ENCODE measurements at places on chromosomes 16 and 17. TPM values are rescaled to one million over a fixed set of nuclear protein-coding genes. Genes with fewer than 3 reads are reported as not detected.

The PIPOX gene
- 0.52 TPM for total RNA-seq

The PYDC1 gene
- total RNA-seq: not detected

The KIF19 gene
- total RNA-seq: 0.26 TPM

The BRIP1 gene
- 5.4 TPM for total RNA-seq

The EPX gene
- total RNA-seq: not detected

The BRICD5 gene
- total RNA-seq: 1.2 TPM

The SBK1 gene
- under 0.01 TPM for total RNA-seq

The VAC14 gene
- 35.6 TPM for total RNA-seq

The SMTNL2 gene
- 10.9 TPM for total RNA-seq

The CD300A gene
- total RNA-seq: not detected

The PRRT2 gene
- total RNA-seq: 26.6 TPM

The GPR142 gene
- not detected for total RNA-seq

The CYB561 gene
- total RNA-seq: 3.4 TPM

The FOXJ1 gene
- total RNA-seq: not detected

The TERB1 gene
- not detected for total RNA-seq

The TUBG1 gene
- total RNA-seq: 35.1 TPM

The SPN gene
- not detected for total RNA-seq

The PITPNM3 gene
- total RNA-seq: 1.6 TPM

The SDR42E2 gene
- total RNA-seq: not detected

The CARD14 gene
- total RNA-seq: not detected

The ZPBP2 gene
- total RNA-seq: not detected

The MYCBPAP gene
- total RNA-seq: 0.78 TPM

The PSMD12 gene
- 23.0 TPM for total RNA-seq

The FBXL16 gene
- total RNA-seq: 0.91 TPM

The RRAD gene
- total RNA-seq: 7.5 TPM

The HAS3 gene
- total RNA-seq: 0.08 TPM

The CSH1 gene
- total RNA-seq: not detected

The CCL1 gene
- not detected for total RNA-seq

The HIGD1B gene
- not detected for total RNA-seq

The CBFB gene
- 48.2 TPM for total RNA-seq
